ENCODE measurements at places on chromosomes 6 and 20. TPM values are rescaled to one million over a fixed set of nuclear protein-coding genes. Genes with fewer than 3 reads are reported as not detected.

GRCh38 chr20:32241807-32242206, 34.1 kb downstream of the POFUT1 start:
- H3K36me3 ChIP-seq: peaks cover 7% of the 10 kb centered on the region
- H3K27me3 ChIP-seq: no peaks in the 10 kb centered on the region
- no peak for DNase-seq
- H3K4me3 ChIP-seq: no peak overlapping the region
- peaks cover 40% of the 10 kb centered on the region for H3K4me1 ChIP-seq

DNA sequence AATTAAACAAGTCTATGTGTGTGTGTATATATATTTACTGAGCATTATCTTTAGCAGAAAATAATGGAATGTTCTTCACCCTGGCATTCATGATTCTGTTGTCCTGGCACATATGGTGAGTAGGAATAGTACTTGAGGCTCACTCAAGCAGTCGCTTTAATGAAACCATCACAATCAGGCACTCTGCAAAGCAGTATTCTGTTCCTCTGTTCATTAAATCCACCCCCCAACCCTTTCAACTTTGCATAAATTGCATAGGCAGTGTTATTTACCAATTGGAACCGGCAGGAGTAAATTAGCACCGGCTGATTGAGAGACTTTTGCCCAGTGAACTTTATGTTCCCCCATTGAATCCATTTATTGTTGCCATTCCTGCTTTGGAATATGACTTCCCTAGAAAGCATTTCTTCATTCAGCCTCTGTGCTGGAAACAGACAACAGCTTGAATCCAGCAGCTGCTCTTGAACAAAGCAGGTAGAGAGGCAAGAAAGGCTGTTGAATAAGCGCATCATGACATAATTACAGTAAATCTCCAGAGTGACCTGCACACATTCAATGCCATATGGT, 268.0 kb upstream of the RNF217 start:
- DNase-seq: no peak
- no peak overlapping the region for H3K4me3 ChIP-seq
- no peaks in the 10 kb centered on the region for H3K36me3 ChIP-seq
- no peaks in the 10 kb centered on the region for H3K27me3 ChIP-seq

ARMH2 gene
- total RNA-seq: not detected

DNA sequence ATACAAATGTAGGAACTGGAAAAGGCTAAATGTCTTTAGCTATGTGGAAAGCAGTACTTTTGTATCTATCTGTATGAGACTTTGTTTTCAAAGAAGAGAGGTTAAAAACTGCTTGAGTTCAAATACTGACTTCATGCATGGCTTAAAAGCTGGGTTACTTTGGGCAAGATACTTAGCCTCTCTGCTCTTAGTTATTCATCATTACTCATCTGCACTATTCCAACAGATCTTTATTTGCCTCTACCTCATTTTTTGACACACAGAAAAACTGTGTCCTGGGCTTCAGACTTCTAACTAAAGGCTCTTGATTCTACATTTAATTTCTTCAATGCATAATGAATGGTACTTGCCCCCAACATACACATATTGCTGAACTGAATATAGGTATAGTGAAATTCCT, 114.8 kb downstream of the DST start:
- no peaks in the 10 kb centered on the region for H3K27me3 ChIP-seq
- no peak for DNase-seq
- H3K27ac ChIP-seq: no peak overlapping the region
- H3K4me3 ChIP-seq: no peak overlapping the region
- no peaks in the 10 kb centered on the region for H3K4me1 ChIP-seq

GRCh38 chr20:64068386-64069208, 5.6 kb downstream of the TCEA2 start:
- no peak for DNase-seq
- H3K36me3 ChIP-seq: peaks cover 2% of the 10 kb centered on the region
- no peaks in the 10 kb centered on the region for H3K27me3 ChIP-seq
- no peak overlapping the region for H3K4me3 ChIP-seq

HTR1B gene
- not detected for total RNA-seq

GRCh38 chr6:22466665-22467245, 102.6 kb upstream of the HDGFL1 start:
- H3K27ac ChIP-seq: no peak overlapping the region
- H3K27me3 ChIP-seq: no peaks in the 10 kb centered on the region
- H3K4me1 ChIP-seq: no peaks in the 10 kb centered on the region
- no peak for DNase-seq
- H3K4me3 ChIP-seq: no peak overlapping the region

GRCh38 chr6:71454056-71454455, 165.4 kb downstream of the OGFRL1 start:
- no peak overlapping the region for H3K4me3 ChIP-seq
- H3K27ac ChIP-seq: no peak overlapping the region
- DNase-seq: no peak
- no peaks in the 10 kb centered on the region for H3K36me3 ChIP-seq
- H3K4me1 ChIP-seq: no peaks in the 10 kb centered on the region
- H3K27me3 ChIP-seq: peaks cover 2% of the 10 kb centered on the region

GRCh38 chr20:24949756-24950127, 673 bp downstream of the CST7 start:
- H3K27me3 ChIP-seq: peaks cover 2% of the 10 kb centered on the region
- peaks cover 34% of the 10 kb centered on the region for H3K4me1 ChIP-seq
- peaks cover 26% of the 10 kb centered on the region for H3K36me3 ChIP-seq
- H3K27ac ChIP-seq: peak overlapping the region; percentile 94
- no peak for DNase-seq

- no peak overlapping the region for H3K4me3 ChIP-seq
- H3K27me3 ChIP-seq: no peaks in the 10 kb centered on the region
- DNase-seq: no peak
- H3K36me3 ChIP-seq: no peaks in the 10 kb centered on the region
- H3K4me1 ChIP-seq: no peaks in the 10 kb centered on the region
Measured at GRCh38 chr20:7231303-7231702, 463.8 kb downstream of the BMP2 start.

RNF182 gene
- not detected for total RNA-seq

BMP6 gene
- 0.27 TPM for total RNA-seq
